Stomach (tissue), 19 donors: ENCODE measurements at places on chromosomes 11 and 22. TPM values are rescaled to one million over a fixed set of nuclear protein-coding genes. Genes with fewer than 3 reads are reported as not detected.

DNA sequence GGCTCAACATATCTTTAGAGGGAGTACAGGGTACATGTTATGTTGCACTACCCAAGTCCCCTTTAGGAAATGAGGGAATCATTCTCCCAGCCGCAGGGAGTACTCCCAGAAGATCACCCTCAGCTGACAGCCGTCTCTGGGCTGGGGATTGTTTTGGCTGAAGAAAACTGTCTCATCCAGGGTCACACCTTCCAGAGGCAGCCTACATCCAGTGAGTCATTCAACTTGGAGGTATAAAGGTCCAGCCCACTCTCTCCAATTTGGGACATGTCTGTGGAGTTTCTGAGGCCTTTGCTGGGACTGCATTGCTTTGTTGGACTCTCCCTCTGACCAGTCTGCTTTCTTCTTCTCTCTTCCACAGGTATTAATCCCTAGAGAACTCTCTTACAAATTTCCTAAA, 42.1 kb downstream of the RASSF10 start:
- DNase-seq: no peak

GRCh38 chr11:66070604-66071380, 720 bp downstream of the PACS1 start:
- peak; percentile 65 for DNase-seq

DNA sequence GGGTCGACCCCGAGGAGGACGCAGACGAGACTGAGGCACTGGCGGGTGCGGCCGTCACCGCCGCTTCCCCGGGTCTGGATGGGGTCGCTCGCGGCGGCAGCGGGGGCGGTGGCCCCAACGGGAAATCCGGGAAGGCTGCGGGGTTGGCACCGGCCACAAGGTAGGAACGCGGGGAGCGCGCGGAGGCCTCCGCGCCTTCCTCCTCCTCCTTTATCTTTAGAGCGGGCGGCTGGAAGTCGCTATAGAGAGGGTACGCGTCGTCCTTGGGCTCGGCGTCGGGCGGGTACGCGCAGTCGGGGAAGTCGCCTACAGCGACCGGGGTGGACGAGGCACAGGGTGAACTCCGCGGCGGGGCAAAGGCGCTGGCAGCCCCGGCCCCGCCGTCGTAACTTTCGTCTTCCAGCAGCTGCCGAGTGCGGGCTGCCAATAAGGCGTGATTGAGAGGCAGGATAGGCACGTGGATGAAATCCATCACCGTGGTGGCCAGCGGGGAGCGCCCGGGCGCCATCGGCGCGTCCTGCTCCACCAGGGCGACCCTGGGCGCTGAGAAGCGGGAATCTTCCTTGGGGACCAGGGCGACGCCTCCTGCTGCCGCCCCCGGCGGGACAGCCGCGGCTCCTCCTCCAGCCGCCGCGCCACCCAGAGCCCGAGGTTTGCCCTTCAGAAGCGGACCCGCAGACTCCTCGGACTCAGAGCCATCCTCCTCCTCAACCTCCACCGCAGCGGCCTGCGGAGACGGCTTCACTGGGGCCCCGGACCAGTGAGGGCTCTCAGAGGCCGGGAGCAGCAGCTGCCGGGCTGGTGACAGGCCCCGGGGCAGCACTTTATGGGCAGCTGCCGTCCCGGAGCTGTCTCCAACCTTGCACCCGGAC, 1.7 kb downstream of the PGR start:
- peak; percentile 31 for DNase-seq

DNA sequence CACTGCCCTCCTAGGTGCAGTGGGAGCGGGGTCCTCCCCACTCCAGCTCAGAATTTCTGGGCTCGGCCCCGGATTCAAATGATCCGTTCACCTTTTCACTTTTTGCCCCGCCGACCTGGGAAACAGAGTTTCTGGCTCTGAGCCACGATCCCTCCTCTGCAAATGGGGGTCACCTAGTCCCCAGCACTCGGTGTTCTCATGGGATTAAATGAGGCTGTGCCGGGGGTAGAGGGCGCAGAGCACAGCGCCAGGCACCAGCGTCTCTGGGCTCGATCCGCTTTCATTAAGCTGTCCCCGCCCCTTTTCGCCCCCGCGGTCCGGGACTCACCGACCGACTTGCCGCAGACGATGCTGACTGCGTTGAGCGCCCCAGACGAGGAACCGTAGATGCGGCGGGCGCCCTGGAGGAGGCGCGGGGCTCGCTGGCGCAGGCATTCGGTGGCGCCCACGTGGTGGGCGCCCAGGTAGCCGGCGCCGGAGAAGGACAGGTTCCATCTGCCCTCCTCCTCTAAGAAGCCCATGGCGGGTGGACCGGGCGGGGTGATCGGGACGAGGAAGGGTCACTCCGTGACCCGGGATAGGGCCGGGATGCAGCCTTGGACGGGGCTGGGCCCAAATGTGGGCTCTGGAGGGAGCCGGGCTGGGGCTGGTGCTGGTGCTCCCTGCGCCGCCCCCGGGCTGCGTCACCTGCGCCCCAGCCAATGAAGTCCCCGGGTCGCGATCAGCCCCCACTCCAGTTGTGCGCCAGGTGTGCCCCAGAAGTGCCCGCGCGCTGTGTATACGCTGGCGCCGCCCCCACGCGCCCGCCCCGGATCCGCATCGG, at the start of gene PNPLA5:
Gene PNPLA5, minus strand, starts transcription at position 654 of the 823 bp plus-strand sequence. Its CDS starts 133 bp downstream, at position 521.
- no peak for DNase-seq

- peak; percentile 76 for DNase-seq
These were observed 56.8 kb downstream of the CD6 start for GRCh38 chr11:61028135-61028729.

DNA sequence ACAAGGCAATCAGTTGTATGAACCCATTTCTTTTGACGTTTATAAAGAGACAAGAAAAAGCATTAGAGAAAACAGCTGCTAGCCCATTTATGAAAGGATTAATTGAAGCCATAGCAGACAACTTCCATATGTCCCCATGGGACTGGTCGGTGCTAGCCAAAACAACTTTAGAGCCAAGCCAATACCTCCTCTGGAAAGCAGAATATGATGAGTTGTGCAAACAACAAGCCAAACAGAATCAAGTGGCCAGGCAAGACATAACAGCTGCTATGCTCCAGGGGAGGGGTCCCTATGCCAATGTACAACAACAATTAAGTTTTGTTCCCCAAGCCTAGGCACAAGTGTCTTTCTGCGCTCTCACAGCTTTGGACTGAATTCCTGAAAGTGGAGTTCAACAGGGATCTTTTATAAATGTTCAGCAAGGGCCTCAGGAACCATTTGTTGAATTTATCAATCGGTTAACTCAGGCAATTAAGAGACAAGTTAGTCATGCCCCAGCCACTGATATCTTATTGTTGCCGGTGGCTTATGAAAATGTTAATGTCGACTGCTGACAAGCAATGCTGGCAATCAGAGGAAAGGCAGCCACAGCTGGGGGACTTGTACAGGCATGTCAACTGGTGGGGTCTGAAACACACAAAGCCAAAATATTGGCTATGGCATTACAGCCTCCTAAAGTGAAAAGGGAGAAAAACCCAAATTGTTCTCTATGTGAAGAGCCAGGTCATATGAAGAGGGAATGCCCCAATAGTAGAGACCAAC, 1593.1 kb upstream of the TENM4 start:
- DNase-seq: no peak

DDTL gene
- total RNA-seq: 4.2 TPM

DNA sequence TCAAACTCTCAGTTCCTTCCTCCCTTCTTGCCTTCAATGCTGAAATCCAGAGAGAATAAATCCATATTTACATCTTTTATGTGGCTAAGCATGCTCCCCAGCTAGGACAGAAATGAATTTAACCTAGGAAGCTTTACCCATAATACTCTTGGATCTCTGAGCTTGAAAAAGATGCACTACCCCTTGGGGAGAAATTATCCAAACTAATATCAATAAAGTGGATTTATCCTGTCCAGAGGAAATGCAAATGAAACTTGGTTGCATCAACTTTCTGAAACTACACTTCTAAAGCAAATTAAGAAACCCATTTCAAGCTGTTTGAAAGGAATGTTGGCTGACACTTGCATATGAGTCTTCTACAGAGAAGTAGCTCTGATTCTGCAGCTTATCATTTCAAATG, 347.9 kb downstream of the TTC28 start:
- DNase-seq: no peak

GRCh38 chr11:114157476-114158050, 98.1 kb downstream of the ZBTB16 start:
- DNase-seq: no peak

GRCh38 chr22:48426466-48427380, 1401.0 kb downstream of the BRD1 start:
- DNase-seq: no peak

DNA sequence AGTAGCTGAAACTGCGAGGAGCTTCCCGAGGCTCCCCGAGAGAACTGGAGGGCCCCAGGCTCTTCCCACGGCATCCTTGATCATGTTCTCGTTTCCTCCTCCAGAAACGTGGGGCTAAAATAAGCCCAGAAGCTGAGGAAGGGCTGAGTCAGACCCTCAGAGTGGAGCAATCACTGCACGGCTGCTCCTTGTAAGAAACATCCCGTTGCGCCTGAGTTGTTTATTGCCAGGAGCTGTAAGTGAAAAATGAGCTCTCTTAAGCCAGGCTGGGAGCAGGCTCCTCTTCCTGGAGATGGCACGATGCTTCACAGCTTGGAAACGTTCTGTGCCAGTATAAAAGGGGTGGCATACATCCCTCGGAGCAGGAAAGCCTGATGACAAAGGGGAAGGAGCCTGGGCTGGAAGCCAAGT, 47.3 kb upstream of the SYN3 start:
- peak; percentile 12 for DNase-seq

GRCh38 chr11:75924966-75925784, 110.2 kb downstream of the UVRAG start:
- DNase-seq: no peak

DNA sequence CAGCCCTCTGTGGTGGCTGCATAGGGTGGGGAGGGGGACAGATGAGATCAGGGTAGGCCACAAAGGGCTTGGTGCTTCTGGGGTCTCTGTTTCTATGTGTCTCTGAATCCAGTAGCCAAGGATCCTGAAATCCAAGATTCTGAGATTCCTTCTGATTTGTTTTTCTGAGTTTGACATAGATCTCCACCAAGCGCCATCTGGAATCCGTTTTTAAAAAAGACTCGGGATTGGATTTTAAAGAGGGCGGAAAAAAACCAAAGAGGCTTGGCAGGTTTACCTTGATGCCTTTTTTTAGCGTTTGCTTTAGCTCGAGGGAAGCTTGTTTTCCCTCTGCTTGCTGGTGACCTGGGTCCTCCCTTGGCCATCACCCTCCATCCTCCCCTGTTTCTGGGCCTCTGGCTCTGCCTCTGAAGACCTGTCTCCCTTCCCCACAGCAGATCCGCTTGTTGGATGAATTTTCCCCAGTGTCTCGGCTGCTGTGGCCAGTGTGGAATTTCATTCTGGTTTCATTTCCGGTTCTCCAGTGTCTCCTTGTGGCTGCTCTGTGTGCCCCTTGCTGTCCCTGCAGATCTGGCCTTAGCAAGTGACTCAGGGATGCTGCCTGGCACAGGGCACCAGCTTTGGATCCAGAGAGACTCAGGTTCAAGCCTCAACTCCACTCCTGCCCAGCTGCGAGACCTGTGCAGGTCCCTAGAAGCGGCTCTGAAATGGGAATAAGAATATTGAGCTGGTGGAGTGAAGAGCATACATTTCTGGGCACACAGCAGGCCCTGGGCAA, 15.1 kb downstream of the SYNGR1 start:
- no peak for DNase-seq

DNA sequence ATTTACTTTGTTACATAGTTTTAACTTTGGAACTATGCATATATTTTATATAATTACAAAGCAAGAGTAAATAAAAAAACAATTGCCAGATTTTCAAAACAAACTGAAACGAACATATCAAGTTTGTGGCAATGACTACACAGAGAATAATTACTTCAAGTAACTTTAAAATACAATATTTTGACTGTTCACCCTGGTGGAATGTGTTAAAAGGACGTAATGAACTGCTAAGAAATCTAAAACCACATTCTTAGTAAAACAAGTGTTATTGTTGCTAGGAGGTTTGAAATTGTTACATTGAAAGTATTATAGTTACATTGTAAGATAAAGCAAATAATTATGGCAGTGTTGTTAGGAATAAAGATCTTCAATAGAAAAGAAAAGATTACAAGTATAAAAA, 71.4 kb downstream of the SFI1 start:
- no peak for DNase-seq
